ENCODE measurements at places on chromosomes 16 and 17.

DNA sequence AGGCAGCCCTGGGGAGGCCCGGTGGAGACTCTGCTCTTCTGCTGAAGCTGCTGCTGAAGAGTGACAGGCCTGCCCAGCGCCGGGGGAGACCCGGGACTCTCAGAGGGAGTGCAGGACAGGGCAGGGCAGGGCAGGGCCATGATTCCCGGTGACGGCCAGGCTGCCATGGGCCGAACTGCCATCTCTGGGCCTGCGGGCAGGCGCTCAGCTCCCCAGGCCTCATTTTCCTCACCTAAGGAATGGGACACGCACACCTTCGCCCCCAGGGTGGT, 22.6 kb upstream of the SSTR5 start:
- DNase-seq, result no peak

DNA sequence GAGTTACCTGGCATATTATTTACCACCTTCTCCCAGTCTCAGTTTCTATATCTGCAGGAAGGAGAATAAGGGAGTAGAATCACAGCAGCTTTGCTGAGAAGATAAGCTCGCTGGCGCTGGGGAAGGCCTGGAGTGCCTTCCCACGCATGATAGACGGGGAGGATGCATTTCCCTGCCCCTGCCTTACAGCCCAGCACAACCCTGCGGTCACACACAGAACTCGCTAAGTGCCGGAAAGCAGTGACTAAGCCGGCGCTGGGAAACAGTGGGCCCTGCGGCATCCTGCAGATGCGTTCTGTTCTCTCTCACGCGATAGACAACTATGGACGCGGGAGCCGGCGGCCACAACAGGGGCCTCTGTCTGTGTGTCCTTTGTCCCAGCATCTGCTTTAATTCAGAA, 4.8 kb downstream of the CA5A start:
- DNase-seq, result no peak

DNA sequence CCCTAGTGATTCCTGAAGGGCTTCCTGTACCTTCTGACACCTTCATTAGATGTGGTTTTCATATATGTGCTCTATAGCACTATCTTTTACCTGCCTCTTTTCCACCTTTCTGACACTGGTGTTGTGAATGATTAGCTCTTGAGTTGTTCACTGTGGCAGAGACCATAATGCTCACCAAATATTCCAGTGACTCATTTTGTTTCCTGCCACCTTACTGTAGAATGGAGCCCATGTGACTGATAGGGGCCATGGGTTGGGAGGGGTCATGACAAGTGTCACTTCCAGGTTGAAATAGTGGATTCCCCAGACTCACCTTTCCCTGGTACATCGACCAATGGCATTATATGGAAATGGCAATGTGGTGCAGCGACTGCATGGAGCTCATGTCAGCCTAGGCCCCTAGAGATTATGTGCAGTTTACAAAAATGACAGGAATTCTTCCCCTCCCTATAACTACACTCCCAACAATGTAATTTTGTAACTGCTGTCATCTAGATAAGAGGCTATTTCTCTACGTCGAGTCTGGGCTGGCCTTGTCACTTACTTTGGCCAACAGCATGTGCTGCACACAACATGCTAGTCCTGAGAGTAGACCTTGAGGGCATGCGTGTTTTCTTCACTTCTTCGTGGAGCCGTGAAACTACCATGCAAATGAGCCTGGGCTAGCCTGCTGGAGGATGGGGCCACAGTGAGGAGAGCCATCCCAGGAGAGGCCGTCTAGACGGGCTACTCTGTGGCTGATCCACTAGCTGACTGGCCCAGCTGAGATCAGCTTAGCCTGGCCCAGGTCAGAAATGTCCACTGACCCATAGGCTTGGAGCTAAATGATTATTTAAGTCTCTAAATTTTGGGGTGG, 409.5 kb downstream of the CA10 start:
- no peak for DNase-seq

GRCh38 chr17:79113699-79114457, 39.3 kb downstream of the ENGASE start:
- no peak for DNase-seq

DNA sequence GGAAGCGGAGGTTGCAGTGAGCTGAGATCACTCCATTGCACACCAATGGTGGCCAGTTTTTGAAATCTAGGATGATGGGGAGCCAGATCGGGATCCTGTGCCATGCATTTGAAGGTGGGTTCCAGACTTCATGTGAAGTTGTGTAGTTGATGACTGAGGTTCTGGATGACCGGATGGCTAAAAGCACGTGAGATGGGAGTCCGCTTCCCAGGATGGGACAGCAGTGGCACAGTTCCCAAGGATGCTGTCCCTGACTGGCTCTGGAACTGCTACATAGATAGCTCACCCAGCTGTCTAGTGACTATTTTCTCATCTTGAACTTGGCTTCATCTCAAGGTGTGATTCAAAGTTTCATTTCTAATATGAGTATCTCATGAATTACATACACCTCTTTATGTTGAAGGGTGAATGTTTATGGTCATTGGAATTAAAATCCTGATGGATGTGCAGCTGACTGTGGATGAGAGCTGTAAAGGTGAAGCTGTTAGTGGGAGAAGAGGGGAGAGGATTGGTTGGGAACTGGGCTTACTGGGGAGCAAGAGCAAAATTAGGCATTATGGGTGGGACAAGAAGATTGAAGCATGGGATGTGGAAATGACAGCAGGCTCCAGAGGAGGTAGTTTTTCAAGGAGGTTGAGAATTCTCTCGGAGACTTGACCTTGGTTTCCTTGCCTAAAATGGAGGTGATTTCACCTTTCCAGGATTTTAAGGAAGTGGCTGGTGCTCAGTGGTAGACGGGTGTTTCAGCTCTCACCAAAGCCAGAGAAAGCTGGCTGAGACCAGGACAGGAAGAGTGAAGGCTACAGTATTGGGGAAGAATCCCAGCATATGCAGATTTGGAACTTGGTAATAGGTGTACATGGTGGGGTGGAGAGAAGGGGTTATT, 8.2 kb downstream of the TUFM start:
- no peak for DNase-seq

DNA sequence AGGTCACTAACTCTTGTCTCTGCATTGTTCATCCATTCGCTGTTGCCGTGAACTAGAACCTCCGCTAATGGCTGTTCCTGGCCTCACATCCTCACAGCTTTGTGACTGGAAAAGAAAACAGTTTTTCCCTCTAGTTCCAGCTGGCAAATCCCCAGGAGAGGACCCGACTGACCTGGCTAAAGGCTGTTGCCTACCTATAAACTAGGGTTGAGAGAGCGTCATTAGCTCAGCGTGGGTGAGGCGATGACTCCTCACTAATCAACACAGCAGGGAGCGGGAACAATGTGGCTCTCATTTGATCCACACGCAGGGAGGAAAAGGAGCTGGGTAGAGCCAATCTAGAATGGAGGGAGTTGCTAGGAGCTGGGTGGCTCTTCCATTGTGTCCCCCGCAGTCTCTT, 282.1 kb upstream of the IRX5 start:
- DNase-seq, result no peak

DNA sequence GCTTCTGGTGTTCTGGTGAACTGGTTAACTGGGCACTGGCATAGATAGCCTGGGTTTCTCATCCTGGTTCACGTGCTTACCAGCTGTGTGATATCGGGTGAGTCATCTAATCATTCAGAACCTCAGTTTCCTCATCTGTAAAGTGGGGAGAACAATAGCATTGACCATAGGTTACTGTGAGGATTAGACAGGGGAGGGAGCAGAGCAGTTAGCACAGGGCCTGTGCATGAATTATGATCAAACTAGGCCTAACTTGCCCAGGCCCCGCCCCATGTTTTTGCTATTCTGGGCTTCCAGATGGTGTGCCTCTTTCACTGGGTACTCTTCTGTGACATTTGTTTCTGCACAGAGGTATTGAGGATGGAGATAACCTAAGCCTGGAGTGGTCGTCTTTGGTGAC, 4.6 kb upstream of the KLHL36 start:
- no peak for DNase-seq

GRCh38 chr17:80461528-80462160, 14.8 kb downstream of the NPTX1 start:
- DNase-seq, result no peak

DNA sequence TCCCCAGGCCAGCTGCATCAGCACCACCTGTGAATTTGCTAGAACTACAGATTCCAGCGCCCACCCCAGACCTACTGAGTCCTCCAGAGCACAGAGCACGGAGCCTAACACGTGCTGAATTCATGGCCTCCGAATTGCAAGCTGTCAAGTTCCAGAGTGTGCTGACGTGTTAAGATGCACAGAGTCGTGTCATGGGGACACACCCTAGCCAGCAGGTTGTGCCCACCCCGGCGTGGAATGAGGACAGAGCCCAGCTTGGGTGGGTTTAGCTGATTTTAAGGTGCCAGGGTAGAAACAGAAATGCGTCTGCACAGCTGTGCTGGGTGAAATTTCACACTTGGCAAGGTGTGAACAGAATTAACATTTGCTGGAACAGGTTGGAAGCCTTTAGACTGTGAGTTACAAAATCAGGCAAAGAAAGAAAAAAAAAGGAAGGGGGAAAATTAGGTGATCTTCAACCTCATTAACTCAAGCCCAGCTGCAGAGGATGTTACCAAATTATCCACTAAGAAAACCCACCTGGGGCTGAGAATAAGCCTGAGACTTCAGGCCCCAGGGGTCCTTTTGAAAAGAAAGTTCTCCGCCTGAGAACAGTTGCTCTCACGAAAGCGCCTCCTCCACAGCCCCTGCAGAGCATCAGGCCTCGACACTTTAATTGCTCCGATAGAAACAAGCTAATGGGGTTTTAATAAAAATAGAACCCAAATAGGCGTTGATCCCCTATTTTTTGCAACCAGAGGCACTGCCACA, 27.1 kb downstream of the GINS3 start:
- no peak for DNase-seq

DNA sequence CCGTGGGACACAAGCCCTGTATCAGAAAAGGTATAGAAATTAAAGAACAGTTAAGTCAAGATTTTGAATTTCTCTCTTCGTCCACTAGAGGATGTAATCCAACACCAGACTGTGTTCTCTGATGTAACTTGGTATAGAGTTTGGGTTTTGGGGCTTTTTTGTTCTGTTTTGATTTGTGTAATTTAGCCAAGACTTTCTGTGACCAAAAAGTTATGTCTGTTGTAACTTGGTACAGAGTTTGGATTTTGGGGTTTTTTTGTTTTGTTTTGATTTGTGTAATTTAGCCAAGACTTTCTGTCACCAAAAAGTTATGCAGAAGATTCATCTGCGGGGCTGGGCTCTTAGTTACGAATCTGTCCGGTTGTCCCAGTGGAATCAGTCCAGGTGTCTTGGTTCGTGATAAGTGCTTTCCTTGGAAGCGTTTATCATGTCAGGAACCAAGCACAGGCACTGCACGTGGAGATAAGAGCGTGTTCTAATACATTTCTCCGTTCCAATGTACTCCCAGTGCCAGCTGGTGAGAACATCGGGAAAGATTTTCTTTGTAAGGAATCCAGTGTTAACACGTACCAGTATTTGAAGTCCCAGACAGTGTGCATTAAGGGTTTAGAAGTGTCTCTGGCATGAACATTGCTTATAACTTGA, 44.1 kb upstream of the SEC14L1 start:
- no peak for DNase-seq
